ENCODE measurements at places on chromosomes 5 and 9.

- no peak for DNase-seq
Observed at GRCh38 chr5:90438100-90438499, 28.5 kb upstream of the CETN3 start.

DNA sequence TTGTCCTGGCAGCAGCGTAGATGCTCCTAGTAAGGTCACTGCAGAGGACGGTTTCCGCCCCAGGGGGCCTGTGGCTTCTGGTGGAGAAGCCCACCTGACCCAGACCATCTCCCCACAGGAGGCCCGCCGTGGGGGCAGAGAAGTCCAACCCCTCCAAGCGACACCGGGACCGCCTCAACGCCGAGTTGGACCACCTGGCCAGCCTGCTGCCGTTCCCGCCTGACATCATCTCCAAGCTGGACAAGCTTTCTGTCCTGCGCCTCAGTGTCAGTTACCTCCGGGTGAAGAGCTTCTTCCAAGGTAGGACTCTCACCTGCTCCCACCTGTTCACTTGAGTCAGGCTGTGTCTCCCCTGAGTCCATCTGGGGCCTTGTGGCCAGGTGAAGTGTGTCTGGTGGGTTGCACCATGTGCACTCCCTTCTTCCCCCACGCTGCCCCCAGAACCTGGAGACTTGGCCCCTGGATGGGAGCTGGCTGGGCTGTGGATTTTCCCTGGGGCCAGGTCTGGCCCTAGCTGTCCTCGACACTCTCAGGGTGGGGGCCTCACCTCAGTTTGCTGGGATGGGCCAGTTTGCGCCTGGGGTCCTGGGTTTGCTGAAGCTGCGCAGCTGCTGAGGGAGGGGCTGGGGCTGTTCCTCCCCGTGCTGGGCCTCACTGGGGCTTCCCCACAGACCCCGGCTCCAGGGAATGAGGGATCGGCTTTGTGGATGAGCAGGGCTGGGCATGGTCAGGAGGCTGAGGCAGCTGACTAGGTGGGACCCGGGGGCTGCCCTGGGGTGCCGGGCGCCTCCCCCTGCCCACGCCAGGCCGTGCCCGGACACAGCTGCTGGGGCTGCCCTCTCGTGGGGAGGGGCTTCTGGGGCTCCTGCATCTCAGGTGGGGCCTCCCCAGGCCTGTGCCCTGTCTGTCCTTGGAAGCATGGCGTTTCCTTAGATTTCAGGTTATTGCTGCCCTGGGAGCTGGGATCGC is 32.4 kb downstream of the AHRR start:
- peak; percentile 69 for DNase-seq

GRCh38 chr5:122736086-122736845 is 38.6 kb upstream of the SNX2 start:
- DNase-seq, result no peak

DNA sequence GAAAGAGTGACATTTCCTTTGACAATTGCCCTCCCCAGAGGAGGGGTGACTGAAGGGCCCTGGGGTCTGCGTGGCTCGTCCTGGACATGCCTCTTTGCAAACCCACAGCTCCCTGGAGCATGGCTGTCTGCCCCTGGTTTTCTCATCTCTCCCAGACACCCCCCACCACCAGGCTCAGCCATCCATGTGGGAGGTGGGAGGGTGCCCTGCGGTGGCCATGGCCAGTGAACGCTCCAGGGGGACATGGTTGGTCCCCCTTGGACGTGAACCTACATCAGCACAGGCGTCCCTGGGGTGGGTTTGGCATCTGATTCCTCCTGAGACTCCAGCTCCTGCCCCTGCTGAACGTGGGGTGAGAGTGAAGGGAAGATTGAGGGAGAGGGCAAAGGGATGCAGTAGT is 67.7 kb upstream of the LMX1B start:
- no peak for DNase-seq

GRCh38 chr9:137828527-137829259 is 48.9 kb upstream of the CACNA1B start:
- no peak for DNase-seq

DNA sequence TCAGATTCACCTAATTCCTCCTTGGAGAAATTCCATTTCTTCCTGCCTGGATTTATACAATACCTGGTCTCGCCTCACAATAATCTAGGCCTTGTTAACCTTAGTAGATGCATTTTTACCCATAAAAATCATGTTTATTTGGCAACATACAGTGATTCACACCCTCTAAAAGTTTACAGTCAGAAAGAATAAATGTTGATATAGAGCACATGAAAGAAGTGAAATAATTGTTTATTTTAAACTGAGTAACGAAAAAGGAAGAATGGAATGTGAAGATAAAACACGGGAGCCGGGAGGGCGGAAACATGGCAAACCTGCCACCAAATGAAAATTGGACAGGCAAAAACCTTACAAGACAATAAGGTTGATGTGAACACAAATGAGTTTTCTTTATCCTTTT is 28.9 kb upstream of the KCNN2 start:
- no peak for DNase-seq

- no peak for DNase-seq
Observed at GRCh38 chr5:178142642-178143041, 11.0 kb downstream of the NHP2 start.

GRCh38 chr5:12757035-12757434 is 852.8 kb upstream of the CTNND2 start:
- no peak for DNase-seq

DNA sequence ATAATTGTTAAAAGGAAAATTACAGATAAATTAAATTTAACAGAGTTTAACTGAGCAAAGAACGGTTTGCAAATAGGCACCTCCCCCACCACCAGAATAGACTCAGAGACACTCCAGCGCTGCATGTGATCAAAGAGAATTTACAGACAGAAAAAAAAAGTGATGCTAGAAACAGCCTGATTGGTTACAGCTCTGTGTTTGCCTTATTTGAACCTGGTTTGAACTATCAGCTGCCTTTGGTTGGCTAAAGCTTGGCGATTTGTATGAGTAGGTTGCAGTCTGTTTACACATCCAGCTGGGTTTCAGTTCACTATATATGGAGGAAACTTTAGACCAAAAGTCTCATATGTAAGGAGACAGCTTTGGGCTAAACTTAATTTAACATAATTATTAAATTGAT is 249.1 kb downstream of the ENC1 start:
- no peak for DNase-seq

DNA sequence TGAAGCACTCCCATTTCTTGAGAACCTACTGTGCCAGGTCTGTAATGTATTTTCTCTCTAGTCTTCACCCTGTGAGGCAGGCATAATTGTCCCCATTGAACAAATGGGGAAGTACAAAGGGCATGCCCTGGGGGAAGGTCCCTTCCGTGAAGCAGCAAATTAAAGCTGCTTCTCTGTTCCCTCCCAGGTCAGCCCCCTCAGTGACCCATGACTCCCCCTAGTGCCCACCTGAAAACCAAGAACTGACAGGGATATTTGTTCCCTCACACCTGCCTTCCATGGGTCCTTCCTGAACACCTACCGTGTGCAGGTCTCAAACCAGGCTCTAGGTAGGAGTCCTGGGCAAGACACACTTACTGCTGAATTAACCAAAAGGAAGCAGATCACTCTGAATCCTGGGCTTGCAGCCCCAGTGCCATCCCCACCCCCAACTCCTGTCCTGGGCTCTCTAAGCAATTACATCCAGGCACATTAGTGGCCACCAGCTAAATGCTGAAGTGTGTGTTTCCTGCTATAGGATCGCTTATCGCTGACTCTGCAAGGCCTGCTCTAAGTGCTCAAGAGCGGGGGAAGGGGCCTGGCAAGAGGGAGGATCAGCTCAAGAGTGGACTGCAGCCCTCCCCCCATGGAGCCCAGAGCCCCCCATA is 254.8 kb downstream of the CDK5RAP2 start:
- DNase-seq, result no peak

DNA sequence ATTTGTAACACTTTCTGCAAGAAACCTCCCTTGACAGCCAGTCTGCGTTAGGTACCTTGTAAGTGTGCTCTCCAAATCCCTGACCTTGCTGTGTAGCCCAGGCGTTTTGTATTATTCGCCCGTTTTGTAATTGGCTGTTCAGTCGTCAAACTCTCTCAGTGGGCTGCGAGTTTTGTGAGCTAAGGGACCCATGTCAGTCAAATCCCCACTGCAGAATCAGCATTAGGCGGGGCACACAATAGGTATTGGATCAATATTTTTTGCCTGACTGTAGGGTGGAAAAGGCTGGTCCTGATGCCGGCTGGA is 665 bp downstream of the DNAJC18 start:
- DNase-seq, result no peak

DNA sequence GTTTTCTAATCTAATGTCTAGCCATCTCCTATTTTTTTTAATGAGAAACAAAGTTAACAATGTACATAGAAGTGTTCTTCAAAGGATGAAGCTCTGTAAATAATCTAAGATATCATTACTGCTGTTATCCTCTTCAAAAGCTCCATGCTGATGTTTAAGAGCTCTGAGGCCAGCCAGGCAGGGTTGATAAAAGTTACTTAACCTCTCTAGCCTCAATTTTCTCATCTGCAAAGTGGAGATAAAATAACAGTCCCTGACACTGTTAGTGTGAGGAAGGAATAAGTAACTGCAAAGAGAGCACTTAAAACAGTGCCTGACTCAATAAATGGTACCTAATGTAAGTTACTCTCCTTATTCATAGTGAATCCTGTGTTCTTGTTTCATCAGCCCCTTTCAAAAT is 60.1 kb downstream of the LHFPL2 start:
- DNase-seq, result no peak

DNA sequence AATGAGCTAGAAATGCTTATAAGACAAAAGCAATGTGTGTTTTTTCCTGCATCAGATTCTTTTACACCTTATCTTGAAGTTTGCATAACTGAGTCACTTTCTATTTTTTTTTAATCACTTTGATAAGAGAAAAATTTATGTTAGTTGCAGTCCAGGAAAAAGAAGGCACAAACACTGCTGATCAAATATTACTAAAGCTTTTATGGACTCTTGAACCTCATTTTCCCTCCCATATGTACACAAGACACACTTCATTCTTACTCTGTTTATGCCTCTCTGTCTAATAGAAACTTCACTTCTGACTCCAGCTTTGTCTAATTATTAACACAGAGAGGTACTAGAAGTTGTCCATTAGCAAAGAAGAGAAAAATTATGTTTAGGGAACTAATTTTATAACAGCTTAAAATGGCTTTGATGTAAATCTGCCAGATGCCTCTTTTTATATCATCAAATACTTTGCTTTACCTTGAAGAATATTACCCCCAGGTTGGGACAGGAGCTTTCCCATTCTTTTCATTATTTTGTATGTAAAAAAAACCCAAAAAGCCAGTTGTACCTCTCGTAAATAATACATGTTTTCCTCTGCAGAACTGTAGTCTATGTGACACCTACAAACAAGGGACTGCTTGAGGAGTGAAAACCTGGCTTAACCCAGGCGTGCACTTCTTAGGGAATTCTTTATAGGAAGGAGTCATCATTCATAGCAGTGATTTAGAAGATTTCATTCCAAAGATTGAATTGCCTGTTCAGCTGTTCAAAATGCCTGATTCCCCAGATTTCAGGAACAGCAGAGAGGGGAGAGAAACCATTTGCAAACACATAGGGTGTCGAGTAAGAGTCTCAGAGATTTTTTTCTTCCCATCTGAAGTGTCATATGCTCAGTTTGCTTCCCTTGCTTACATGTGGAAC is 72.6 kb downstream of the DAPK1 start:
- no peak for DNase-seq

GRCh38 chr5:34663771-34664496 is 7.8 kb downstream of the RAI14 start:
- DNase-seq, result no peak

DNA sequence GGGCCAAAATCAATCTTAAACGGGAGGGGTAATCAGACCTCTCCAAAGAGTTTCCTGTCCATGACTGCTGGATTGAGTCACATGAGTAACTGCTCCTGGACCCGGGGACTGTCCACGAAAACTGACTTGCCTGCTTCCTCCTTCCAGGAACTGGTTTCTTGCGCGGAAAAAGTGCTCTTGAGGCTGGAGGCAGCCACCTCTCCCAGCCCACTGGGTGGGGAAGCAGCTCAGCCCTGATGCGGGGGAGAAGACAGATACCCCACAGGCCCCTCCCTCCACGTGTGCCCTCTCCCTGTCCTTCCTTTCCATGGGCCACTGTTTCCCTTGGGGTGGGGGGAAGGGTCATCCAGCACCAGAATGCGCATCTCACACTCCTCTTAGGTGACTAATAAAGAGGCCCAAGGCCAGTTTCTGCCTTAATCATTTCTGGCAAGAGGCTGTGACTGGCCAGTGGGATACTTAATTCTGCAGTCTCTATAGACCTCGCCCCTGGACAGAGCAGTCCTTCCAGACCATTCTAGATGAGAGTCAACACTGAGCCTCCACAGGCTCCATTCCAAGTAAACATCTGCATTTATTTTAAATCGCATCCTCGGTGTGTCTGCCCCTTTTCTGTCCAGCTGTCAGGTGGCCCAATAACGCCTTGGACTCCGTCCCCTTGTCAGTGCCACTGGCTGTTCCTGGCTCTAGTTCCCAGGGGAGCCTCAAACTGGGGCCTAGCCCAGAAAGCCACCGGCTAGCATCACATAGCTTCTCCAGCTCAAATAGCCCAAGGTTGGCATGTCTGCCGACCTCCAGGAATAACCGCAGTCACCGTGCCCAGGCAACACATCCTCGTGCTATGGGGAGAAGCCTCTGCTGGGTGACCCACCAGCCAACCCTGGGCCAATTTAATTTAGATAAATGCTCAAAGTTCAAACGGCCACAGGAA is 12.0 kb downstream of the REXO4 start:
- no peak for DNase-seq

GRCh38 chr5:150176745-150177477 is 10.3 kb downstream of the CDX1 start:
- no peak for DNase-seq

GRCh38 chr9:88339317-88339716 is 48.9 kb upstream of the SPIN1 start:
- no peak for DNase-seq

- no peak for DNase-seq
Observed at GRCh38 chr5:5063533-5063953, 76.6 kb upstream of the ADAMTS16 start.

- no peak for DNase-seq
Observed at GRCh38 chr9:110935829-110936228, 102.4 kb downstream of the LPAR1 start.

DNA sequence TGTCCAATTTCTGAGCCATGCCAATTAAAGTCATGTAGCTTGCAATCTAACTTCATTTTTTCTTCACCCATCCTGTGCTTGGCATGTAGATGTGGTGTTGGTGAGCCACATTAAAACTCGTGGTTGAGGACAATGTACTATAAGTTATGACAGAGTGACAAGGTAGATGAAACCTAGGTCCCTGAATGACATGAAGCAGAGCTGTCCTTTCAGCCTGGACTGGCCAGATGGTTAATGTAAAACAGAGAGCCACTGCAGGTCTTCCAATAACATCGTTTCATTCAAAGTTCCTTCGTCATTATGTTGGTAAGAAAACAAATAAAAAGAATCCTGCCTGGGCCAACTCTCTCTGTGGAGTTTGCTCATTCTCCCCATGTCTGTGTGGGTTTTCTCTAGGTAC is 856.5 kb upstream of the SEMA6A start:
- DNase-seq, result no peak

DNA sequence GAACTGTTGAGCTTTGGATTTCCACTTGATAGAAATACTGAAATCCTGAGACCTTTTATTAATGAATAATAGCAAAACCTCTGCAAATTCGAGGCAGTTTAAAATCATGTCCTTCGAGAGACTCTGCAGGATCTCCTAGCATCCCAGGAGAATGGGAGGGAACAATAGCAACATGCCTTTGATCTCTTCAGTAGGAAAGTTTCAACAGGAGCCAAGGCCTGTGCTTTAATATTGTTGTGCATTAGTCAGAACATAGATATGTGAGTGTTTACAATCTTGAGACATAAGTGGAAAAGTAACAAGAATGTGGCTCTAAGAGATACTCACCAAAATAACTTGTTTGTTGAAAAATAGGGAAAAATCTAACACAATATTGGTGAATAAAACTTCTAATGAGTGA is 83.3 kb upstream of the LHFPL2 start:
- no peak for DNase-seq

All from suprapubic skin (tissue), 4 donors.